Choroid plexus epithelial cell (primary cell): ENCODE measurements at places on chromosomes 6 and 20.

DNA sequence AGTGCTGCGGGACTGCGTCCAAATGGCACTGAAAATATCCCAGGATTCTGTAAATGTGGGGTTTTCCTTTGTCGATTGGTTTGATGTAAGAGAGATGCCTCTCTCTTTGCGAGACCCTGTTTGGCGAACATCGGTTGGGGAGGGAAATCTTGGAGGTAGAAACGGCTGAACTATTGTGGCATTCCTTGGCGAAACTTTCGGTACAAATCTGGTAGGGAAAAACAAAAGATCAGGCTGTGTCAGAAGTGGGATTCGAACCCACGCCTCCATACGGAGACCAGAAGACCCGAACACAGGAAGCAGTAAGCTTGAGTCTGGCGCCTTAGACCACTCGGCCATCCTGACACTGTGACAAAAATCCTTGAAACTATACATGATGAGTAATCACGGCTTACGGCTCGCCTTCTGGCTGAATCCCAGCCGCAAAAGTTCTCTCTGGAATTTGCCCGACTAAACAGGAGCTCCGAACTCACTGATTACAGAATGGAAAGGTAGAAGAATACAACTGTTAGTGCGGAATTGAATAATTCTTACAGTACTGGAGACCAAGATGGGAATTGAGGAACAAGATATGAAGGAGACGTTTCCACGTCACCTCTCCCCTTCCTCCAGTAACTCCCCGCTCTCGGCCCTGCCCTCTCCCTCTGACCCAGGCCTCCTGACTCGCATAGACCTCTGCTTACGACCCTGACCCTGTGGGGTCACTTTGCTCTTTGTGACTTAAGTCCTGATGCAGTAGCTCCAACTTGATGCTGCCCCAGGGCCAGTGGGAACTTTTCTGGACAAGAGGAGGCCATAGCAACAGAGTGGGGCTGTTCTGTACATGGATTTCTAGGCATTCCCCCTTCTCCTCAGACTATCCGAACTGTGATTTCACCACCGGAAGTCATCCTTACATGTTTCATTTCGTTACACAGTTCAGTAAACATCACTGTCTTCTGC is 132.8 kb upstream of the ZNF184 start:
- DNase-seq: peak; percentile 80

GRCh38 chr6:150213301-150213700 is 70.5 kb downstream of the PPP1R14C start:
- DNase-seq: no peak

GRCh38 chr20:1964659-1965405 is 29.0 kb downstream of the PDYN start:
- DNase-seq: no peak

- DNase-seq: no peak
These were observed 59.5 kb upstream of the RSPO3 start for GRCh38 chr6:127058936-127059335.

DNA sequence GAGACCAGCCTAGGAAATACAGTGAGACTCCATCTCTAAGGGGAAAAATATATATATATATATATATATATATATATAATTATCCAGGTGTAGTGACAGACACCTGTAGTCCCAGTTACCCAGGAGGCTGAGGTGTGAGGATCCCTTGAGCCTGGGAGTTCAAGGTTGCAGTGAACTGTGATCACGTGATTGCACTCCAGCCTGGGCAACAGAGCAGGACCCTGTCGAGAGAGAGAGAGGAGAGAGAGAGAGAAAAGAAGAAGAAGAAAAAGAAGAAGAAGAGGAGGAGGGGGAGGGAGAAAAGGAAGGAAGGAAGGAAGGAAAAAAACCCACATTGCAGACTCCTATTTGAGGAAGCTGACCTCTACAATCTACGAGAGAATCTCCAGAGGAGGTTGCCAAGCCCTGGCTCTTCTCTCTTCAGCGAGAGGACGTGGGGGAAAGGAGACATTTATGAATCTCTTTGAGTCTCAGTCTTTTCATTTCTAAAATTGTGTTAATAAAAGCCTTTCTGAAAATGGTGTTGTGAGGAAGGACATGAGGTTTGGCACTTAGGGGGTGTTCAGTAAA is 49.7 kb downstream of the COL11A2 start:
- no peak for DNase-seq

GRCh38 chr6:6858533-6858982 is 249.2 kb upstream of the RREB1 start:
- no peak for DNase-seq

- peak; percentile 96 for DNase-seq
These were observed at the start of gene IDH3B for GRCh38 chr20:2663887-2664719. TSS of gene IDH3B (minus strand) at chr20:2664216. CDS start at chr20:2664188, 28 bp downstream.

- DNase-seq: no peak
These were observed 160.0 kb downstream of the SOD2 start for GRCh38 chr6:159533016-159533415.

DNA sequence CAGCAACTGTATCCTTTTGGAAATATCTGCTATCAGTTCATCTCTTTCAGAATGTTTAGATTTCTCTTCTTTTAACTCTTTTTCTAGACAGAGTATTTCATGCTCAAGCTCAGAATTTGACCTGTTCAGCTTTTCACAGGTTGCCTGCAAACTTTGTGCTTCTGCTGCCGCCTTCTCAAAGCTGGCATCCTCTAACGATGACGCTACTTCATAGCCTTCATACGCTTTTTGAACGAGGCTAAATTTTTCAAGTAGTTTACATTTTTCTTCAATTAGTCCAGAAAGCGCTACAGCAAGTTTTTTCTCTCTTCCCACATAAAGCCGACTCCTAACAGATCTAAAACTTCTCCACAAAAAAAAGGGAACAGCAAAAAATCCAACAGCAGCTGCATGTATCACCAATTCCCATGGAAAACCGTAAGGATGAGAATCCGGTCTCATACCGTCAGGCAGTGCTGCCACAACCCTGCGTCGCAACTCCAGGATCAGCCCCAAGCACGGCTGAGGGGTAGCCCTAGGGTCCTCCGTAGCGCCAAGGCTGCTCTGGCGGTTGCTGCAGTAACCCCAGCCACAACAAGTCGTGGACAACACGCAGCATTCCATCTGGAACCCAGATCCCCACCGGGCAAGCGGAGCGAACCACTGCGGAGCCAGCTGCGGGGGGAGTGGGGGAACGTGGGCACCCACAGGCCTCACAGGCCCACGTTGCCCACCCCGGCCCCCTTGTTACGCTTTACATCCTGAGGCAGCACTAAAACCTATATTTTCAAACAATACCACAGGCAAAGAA is 30.6 kb downstream of the DACT2 start:
- DNase-seq: no peak
